ENCODE measurements at places on chromosomes 7 and 10.

DNA sequence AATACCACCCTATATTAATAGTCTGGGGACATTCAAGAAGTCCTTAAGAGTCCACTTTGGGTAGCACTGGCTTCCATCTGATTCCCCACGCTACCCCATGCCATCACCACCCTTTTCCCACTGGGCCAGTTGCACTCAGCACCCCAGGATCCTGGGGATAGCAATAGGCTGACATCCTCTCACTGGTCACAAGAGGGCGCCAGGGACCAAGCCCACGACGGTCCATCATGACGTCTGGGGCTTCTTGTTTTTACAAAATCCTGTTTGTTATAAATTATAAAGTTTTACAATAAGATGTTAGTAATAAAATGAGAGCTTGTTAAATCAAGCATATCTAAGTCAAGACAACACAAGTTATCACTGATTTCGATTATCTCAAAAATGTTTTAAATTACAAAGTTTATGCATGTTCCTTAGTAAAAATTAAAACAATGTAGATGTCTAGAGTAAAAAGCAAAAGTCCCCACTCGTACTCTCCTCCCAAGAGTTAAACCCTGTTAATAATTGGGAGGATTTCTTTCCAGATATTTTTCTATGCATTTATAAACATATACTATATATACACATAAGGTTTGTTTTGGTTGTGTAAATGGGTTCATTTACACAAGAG, 15.4 kb downstream of the GPNMB start:
- DNase-seq: peak; percentile 55

GRCh38 chr7:157523371-157523765, 186.6 kb downstream of the DNAJB6 start:
- no peak for DNase-seq

GRCh38 chr7:107390916-107391315, 78.9 kb upstream of the GPR22 start:
- no peak for DNase-seq

DNA sequence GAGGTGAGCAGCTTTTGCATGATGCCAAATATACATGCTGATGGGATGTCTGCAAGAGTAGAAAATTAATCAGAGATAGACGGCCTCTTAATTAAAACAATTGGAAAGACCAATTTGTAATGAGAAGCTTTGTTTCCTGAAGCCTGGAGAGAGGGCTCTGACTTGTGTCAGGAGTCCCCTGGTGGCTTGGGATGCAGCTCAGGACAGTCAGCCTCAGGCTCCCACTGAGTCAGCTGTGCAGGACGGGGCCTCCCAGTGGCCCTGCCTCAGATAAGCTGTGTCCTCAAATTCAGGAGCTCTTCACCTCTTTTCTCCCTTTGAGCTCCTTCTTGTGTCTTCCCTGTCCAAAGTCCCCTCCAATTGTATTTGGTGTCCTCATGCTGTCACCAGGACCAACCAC, 438.9 kb upstream of the PODXL start:
- DNase-seq: no peak

- no peak for DNase-seq
Measured at GRCh38 chr10:88219753-88220152, 356.3 kb downstream of the PTEN start.
